Activated CD8-positive, alpha-beta memory T cell treated with anti-CD3 and anti-CD28 coated beads, Interleukin-2, amount 10 ng/mL, durations not matched to agents 7 days and 5 days (primary cell): ENCODE measurements at places on chromosomes 4 and X. TPM values are rescaled to one million over a fixed set of nuclear protein-coding genes. Genes with fewer than 3 reads are reported as not detected.

DNA sequence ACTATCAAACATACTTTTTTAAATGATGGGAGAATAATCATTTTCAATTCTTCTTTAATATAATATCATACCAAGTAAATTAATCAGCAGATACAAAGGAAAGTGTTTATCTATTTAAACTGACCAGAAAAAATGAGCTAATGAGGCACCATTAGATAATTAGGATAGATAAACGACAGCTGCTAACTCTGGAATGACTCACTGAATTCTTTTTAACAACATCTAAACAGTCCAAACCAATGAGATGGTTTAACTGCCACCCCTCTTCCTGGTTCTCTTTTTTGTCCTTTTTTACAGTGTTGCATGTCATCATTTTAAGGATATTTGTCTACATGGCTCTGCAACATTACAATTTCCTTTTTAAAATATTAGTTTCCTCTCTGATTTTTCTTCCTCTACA, 41.6 kb downstream of the UNC5C start:
- no peak for DNase-seq

DNA sequence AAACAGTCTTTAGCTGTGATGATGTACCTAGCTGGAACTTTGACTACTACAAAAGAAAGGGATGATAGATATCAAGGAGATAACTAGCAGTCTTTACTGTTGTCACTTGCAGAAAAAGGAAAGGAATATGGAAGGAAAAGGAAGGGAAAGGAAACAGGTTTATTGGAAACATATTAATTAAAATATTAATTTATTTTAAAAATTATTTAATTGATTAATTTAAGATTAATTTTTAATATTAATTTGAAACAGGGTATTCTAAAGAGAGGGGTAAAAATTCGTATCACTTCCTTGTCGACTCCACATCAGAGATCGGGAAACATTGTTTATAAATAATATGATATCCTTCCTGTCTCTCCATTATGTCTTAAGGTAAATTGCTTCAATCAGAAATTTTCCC, 186.5 kb upstream of the IL15 start:
- no peak for DNase-seq

DNA sequence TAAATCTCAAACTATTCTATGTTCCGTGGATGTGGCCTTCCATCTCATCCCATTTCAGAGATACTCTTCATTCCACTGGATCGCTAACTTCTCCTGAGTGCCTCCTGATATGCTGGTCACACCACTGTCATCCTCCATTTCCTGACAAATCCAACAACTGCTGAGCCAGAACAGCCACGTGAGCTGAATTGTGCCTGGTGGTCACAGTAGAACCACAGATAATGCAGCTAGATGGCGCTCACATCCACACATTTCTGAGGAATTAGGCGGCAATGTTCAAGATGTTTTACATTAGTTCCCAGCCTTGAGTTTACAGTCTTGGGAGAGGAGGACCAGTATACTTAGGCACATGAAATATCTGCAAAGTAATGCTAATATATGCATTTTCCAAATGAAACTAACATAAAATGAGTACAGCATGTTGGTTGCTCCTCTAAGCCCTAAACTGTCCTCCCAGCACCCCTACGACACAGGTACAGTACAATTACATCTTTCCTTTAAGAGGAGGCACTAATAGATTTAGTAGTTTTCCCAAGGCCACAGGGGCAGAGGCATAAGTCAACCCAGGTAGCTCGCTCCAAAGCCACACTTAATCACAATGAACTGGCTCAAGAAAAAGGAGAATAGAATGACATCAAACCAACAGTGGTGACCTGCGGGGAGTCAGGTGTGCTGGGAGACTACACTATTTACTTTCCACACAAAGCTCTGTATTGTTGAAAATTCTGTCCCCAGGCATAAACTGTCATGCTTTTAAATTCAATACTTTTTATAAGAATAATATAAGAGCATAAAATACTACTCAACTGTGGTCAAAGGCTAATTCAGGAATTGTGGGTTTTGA, 134.2 kb downstream of the CHIC2 start:
- DNase-seq: peak; percentile 66

GRCh38 chr4:113881256-113881655, 98.2 kb downstream of the ARSJ start:
- DNase-seq: no peak

- DNase-seq: no peak
These were observed 7.1 kb downstream of the CNGA2 start for GRCh38 chrX:151741606-151742005.

- DNase-seq: no peak
These were observed 147.2 kb downstream of the ANKRD50 start for GRCh38 chr4:124565371-124565770.

GRCh38 chr4:112704991-112705845, 68.3 kb downstream of the LARP7 start:
- DNase-seq: no peak

DNA sequence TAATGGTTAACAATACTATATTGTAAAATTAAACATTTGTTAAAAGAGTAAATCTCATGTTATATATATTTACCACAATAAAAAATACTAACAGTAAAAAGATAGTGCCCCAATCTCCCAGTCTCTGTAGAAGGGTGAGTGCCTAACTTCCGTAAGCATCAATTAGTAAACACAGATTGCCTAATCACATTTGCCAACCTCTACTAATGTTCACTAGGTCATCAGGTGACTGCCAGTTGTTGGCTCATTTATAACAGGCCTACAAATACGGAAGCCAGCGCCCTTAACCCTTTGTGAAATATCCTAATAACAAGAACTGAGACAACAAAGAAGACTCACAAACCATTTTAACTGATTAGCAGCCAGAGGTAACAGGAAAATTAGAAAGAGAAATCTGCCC, 345.1 kb downstream of the INPP4B start:
- no peak for DNase-seq

- no peak for DNase-seq
These were observed 78.7 kb upstream of the RASGEF1B start for GRCh38 chr4:81550388-81550859.

DNA sequence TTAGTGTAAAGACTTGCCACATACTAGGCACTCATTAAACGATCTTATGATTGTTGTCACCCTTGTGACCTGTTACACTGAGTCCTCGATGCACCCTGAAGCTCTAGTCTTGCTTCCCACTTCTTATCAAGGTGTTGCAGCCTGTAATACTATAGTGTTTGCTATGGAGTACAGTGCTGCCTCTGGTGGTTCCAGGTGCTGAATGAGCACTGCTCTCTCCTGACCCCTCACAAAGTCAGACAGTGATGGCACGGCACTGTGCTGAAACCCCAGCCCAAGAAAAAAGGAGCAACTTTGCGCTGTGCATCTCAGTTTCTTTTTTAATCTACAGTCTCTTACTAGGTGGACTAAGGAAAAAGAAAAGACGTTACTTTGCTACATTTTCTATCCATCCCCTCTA, 106.3 kb downstream of the GC start:
- no peak for DNase-seq

DNA sequence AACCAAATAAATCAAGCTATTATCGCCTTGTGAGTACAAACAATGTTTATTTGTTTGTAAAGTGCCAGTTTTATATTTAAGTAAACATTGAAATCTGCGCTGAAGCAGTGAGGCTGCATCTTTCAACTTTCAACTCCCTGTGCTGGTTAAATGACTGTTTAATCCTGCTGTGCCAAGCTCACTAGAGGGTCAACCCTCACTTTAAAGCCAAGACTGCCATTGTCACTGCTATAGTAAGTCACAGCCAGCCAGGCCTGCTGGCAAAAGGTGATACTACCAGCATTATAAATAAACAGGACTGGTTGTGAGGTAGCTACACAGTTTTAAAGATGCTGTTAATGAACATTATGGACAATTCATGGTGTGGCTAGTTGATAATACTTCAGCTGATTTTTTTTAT, 34.6 kb downstream of the EFHC2 start:
- DNase-seq: no peak

DNA sequence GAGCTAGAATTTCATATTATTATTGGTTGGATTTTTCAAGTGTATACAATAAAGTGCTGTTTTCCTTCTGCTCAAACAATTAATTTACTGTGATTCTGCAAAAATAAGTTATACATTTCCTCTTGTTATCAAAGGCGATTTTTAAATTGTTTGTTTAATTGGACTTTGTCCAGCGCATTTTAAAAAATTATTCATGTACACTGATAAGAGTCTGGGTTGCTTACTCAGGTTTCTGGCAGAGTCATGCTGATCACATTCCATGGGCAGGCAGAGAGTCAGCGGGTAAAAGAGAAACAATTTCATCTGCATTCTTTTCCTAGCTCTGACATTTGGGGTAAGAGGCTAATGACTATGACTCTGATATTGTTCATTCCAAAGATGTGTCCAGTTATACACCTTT, 8.9 kb downstream of the FAT4 start:
- no peak for DNase-seq

DNA sequence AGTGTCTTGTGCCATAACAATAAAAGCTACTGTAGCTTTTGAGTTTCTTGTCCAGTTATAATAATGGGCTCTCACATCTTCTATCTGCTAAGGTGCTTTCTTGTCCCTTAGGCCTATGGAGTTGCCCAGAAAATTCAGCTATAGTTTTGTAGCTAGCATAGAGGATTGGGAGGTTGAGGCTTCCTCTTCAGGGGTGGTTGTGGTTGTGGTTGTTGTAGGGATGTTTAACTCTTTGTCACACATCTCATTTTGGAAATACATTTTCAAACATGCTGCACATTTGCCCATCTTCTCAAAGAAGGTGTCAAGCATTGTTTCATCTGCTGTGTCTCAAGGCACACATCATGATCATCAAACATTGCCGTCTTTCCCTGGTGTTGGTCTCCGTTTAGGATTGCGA, 65.0 kb downstream of the ATXN3L start:
- DNase-seq: peak; percentile 41

GRCh38 chrX:148917441-148917840, 417.0 kb downstream of the AFF2 start:
- DNase-seq: no peak

DNA sequence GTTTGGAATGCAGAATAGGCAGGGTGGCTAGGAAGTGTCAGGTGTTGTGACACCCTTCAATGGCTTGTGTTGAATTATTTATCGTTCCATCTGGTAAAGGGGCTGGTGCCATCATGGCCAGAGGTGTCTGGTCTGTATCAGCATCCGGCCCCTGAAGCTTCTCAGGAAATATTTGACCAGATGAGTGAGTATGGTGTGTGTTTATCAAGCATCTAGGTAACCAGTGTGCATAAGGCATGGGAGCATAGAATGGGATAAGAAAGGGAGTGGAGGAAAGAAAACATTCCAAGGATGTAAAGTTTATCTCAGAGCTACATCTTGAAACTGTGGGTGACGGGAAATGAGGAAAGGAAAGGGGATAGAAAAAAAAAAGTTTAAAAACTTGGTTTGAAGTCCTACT, 109.4 kb downstream of the KLHL4 start:
- DNase-seq: no peak

The ZCCHC18 gene
- 3.3 TPM for total RNA-seq

The GLRB gene
- total RNA-seq: not detected

The ASB12 gene
- not detected for total RNA-seq

The CHIC2 gene
- 16.2 TPM for total RNA-seq

The CXCR3 gene
- total RNA-seq: 97.4 TPM

The KIAA1210 gene
- total RNA-seq: not detected
